Spinal cord (tissue), 10 donors: ENCODE measurements at places on chromosomes 4 and X.

- no peak for DNase-seq
These were observed 90.1 kb downstream of the IRF2 start for GRCh38 chr4:184384056-184384809.

- no peak for DNase-seq
These were observed 78.2 kb downstream of the BCOR start for GRCh38 chrX:40019541-40019940.

DNA sequence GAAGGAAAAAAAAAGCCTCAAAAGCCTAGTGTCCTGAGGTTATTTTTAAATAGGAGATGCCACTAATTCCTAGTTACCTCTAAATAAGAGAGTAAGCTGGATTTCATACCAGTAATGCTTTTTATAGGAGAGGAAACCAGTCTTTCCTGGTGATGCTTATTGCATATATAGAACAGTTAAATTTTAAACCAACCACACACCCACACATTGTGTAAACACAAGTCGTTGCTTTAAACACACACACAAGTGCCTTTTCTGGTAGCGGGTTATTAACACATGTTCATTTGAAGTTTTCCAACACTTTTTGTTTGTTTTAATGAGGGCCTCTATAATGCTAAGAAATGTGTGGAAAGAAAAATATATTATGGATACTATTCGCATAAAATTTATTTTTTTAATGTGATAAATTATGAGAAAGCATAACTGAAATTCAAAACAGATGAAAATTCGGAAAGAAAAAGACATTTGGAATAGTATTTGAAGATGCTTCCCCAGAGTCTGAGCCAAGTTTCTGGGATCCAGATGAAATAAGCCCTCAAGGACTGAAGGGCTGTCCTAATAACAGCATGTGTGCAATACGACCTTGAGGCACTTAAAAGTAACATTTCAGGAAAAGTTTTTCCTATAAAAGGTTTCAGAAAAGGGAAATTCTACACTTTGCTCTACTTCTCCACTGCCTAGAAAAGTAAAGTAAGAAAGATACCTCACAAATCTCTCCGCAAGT lies 2.0 kb downstream of the ANTXR2 start:
- DNase-seq, result no peak

- DNase-seq, result no peak
These were observed 40.5 kb upstream of the KIAA1210 start for GRCh38 chrX:119168104-119168503.

DNA sequence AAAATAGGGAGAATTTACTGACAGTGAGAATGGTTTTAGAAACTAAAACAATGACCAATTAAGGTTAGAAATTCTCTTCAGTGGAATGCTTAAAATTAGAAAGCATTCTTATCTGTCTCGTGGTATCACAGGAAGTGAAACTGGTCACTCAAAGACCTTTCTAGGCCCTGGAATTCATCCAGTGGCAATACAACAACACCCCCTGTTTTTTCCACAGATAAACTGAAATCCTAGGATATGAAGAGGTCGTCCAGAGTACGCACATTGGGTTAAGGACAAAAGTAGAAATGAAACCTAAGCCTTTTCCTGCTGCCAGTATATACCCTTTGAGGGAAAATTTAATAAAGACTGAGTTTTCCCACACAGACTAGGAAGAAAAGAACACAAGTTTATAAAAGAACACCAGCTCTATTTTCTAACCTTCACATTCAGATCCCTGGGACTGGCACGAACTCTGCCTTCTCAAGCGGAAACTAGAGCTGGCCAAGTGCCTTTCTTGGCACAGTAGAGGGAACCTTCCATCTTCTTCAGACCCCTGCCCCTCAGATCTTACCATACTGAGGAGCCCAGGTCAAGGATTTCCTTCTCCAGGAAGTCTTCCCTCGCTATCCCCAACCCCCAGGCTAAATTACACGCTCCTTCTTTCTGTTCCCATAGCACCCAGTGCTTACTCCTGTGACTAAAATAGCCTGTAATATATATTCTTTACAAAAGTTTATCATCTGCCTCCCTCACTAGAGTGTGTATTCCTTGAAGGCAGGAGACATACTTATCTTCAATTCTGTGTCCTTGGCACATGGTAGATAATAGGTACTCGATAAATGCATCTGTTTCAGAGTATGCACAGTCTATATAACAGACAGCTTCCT lies 16.9 kb downstream of the LHFPL1 start:
- DNase-seq, result peak; percentile 3

DNA sequence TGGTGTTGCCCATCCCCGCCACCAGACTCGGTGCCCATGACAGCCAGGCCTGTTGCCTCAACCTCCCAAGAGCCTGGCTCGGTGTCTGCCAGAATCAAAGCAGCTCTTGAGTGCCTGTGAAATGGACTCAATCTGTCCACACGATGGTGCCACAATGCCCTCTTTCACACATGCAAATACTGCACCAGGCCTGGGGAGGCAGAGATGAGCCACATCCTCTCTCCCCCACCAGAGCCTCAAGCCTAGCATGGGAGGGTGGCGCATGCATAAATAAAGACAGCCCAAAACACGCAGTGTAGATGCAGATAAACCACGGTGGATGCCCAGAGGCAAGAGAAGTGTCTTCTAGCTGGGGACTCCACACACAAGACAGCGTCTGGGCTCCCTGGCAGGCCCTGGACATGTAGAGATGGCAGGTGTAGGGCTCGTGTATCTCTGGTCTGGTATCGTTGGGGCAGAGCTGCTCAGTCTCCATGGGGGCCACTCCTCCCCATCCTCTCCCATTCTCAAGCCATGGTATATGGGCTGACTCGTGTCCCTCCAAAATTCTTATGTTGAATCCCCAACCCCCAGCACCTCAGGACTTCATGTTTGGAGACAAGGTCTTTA lies 65.6 kb downstream of the JAKMIP1 start:
- no peak for DNase-seq

- no peak for DNase-seq
These were observed 2188.9 kb upstream of the TENM3 start for GRCh38 chr4:180054291-180054690.

DNA sequence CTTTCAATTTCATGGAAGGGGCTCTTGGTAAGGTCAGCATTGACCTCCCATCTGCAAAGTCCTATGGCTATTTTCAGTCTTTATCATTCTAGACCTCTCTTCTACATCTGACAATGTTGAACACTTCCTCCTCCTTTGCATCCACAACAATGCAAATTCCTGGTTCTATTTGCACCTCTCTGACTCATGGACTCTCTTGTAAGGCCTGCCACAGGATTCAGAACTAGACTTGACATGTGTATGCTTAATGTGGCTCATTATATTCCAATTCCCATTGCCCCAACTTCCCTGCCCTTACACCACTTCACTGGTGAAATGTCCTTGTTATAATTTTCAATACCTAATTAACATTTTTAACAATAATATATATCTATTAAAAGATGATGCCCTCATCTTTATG lies 314.3 kb upstream of the FGF13 start:
- no peak for DNase-seq

- DNase-seq, result no peak
These were observed 11.7 kb downstream of the MMRN1 start for GRCh38 chr4:89906316-89906715.

GRCh38 chr4:143355540-143356217 lies 19.0 kb downstream of the GAB1 start:
- DNase-seq, result no peak

DNA sequence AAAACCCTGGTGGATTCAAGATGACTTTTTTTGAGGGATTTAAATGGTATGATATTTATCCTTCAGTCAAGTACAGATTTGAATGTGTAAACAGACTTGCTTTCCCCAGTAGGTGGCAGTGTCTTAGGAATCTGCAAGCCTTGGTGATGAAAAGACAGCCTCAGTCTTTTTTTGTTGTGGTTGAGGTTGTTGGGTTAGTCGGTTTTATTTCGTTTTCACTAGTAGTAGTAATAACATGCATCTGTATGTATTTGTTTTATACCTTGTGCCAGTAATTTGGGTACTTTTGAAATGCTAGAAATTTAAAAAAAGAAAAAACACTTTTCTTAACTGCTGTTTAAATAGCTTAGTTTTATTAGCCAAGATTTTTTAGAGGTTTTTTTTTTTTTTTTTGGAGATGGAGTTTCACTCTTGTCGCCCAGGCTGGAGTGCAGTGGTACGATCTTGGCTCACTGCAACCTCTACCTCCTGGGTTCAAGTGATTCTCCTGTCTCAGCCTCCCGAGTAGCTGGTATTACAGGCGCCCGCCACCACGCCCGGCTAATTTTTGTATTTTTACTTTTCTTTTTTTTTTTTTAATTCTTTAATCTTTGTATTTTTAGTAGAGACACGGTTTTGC lies 39.2 kb downstream of the COPS4 start:
- DNase-seq, result peak; percentile 71

DNA sequence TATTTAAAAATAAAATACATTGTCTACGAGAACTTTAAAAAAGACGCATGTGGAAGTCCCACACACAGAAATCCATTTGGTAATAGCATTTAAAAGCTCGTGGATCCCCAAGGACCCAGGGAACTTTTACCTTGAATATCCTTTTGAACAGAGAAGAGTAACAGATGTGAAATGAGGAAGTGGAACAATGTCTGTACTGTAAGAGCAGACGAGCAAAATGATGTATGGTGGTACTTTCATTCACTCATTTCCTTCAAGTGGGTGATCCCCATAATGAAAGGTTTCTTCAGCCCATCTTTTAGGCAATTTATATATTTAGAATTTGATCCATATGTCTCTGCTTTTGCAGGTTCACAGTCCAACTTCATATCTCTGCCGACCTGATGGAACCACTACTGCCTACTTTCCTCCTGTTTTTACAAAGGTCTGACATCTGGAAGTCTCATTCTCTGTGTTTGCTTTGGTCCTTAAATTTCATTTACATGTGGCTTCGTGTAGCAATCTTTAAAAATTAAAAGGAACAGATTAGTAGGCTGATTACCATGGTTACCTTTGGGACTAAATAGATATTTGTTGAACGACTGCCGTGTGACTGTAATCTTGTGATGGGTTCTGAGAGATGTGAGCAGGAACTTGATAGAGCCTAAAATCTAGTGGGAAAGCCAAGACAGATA lies 188.4 kb downstream of the PALLD start:
- no peak for DNase-seq

GRCh38 chrX:134520860-134521390 lies 61.0 kb downstream of the HPRT1 start:
- no peak for DNase-seq

- no peak for DNase-seq
These were observed 10.1 kb downstream of the RBPJ start for GRCh38 chr4:26330946-26331345.

DNA sequence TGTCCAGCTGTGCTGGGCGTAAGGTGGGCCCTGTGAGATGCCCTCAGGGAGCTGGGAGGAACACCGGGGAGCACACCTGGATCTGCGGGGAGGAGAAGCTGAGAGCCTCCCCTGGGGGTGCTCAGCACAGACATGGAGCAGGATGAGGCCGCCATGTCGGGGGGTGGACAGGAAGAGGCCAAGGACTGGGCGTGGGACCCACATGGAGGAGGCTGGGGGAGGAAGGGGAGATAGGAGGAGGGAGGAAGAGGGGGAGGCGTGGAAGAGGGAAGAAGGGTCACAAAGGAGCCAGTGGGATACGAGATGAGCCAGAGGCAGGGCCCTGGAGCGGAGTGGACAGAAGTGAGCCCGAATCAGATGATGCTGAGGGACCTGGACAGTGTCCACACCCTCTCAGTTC lies 66.3 kb downstream of the ZFYVE28 start:
- no peak for DNase-seq

DNA sequence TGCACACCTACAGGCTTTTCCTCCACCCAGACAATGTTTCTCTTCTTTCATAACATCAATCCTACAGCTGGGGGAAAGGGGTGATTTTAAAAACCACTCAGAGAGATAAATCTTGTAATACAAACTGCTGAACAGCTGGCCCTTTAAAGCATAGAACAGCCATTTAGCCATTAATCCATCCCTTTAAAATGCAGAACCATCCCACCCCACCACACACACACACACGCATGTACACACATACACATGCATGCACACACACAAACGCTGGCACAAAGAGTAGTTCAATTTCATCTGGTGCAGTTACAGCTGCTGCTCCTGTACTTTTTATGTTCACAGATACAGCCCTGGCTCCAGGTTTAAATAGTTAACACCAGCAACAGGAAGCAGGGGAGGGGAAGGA lies 426.1 kb downstream of the MID1IP1 start:
- DNase-seq, result no peak

DNA sequence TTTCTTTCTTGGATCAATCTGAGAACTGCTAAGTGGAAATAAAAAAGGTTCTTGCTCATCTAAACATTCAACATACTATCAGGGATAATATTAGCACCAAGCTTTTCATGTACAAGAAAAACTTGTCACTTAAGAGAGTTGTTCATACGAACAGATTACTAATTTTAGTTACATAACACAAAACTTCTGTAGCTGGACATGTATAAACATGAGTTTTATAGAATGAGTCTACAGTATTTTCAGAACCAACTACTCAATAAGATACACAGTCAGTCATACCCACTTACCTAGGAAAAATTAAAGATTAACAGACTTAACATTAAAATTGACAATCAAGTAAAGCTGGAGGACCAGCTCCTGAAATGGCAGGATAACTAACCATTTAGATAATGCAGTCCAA lies 540.1 kb upstream of the FAM241A start:
- DNase-seq, result no peak

DNA sequence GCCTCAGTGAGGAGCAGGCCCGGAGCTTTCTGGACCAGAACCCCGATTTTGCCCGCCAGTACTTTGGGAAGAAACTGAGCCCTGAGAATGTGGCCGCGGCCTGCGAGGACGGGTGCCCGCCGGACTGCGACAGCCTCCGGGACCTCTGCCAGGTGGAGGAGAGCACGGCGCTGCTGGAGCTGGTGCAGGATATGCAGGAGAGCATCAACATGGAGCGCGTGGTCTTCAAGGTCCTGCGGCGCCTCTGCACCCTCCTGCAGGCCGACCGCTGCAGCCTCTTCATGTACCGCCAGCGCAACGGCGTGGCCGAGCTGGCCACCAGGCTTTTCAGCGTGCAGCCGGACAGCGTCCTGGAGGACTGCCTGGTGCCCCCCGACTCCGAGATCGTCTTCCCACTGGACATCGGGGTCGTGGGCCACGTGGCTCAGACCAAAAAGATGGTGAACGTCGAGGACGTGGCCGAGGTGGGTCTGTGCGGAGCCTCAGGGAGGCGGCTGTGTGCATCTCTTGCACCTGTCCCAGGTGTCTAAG lies 323 bp downstream of the PDE6B start:
- DNase-seq, result no peak

GRCh38 chrX:42463706-42464490 lies 314.1 kb downstream of the PPP1R2C start:
- no peak for DNase-seq

DNA sequence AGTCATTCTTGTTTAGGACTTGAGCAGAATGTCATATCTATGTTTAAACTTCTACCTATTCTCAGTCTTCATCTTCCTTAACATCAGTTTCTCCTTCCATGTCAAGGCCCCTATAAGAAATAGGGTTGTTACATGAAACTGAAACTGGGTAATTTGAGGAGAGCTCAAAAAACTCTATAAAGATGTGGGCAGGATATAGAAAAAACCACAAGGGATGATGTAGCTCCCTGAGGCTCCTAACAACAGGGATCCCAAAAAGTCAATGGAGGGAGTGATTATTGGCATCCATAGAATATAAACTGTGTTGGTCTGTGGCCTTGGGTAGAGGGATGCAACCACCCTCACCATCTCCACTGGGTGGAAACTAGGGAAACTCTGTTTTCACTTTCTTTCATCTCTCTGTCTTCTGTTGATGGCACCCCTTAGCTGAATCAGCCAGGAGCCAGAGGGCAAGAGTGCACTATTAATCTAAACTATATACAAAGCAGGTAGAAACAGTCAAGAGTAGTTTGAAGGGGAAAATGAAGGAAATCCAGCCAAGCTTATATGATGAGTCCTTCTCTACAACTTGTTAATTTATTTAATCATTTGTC lies 27.6 kb downstream of the C4orf54 start:
- DNase-seq, result no peak

- no peak for DNase-seq
These were observed 460.8 kb downstream of the TMA16 start for GRCh38 chr4:163955288-163955687.
